Endodermal cell (in vitro differentiated cells): ENCODE measurements at places on chromosomes 1 and 21.

DNA sequence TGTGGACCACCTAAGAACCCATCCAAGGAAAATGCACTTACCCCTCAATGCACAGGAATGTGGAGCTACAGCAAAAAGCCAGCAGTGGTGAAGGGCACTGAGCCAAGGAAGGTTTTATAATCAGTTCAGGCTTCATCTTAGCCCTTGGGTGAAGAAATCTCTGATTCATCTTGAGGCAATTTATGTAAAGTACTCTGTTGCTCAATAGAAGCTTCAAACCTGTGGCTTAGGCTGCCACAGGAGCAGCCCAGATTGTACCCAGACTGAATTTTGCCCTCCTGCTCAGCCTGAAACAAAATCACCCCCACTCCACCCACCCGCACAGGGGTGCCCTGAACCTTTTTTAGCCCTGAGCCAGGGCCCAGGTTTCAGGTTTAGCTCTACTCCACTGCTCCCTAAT lies at the start of gene S100A12:
Gene S100A12, minus strand, starts transcription at position 111 of the 400 bp plus-strand sequence. CDS start 1,029 bp downstream, outside the sequence.
- H3K4me3 ChIP-seq = no peak within 1 kb of the TSS
- DNase-seq = peak; percentile 29
- no peaks in the 10 kb centered on the region for H3K4me1 ChIP-seq
- no peak within 1 kb of the TSS for H3K27ac ChIP-seq

- H3K27ac ChIP-seq = no peak within 1 kb of the TSS
- no peaks in the 10 kb centered on the region for H3K27me3 ChIP-seq
- no peaks in the 10 kb centered on the region for H3K36me3 ChIP-seq
- DNase-seq = peak; percentile 48
Measured at GRCh38 chr1:119768778-119769177, at the start of gene HMGCS2. HMGCS2 (minus strand) TSS chr1:119768905; CDS start chr1:119768844, 61 bp downstream.

DNA sequence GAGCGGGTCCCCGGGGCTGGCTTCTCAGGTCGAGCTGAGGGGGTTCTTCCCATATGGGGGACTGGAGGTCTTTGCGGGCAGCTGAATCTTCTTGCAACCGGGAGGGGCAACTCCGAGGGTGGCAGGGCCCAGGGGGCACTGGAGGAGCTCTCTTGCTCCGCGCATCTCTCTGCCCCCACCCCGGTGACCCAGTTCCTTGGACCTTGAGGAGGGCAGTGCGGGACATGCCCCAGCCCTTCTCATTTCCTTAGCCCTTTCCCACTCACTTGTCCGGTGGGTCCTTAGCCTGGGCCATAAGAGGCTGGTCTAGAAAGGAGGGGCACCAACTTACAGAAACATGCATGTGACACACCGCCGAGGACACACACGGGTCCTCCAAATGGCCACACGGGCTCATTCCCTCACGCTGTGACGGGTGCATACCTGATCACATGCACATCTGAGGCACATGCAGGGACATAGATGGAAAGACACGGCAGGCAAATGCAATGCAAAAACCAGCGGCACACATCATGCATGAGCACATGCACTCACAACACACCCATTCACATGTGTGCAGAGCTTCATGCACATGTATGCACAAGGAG lies 630 bp downstream of the HPCA start:
- H3K36me3 ChIP-seq = no peaks in the 10 kb centered on the region
- no peaks in the 10 kb centered on the region for H3K4me1 ChIP-seq
- DNase-seq = no peak
- no peak overlapping the region for H3K4me3 ChIP-seq

GRCh38 chr1:6491966-6492365 lies 499 bp upstream of the PLEKHG5 start:
- H3K4me1 ChIP-seq = peaks cover 2% of the 10 kb centered on the region
- no peaks in the 10 kb centered on the region for H3K36me3 ChIP-seq
- peaks cover 15% of the 10 kb centered on the region for H3K27me3 ChIP-seq

- peak overlapping the region; percentile 80 for H3K4me3 ChIP-seq
- DNase-seq = peak; percentile 82
- H3K27me3 ChIP-seq = peaks cover 68% of the 10 kb centered on the region
- no peaks in the 10 kb centered on the region for H3K36me3 ChIP-seq
- no peak overlapping the region for H3K27ac ChIP-seq
- no peaks in the 10 kb centered on the region for H3K4me1 ChIP-seq
Measured at GRCh38 chr1:86155051-86155806, 1.3 kb downstream of the COL24A1 start.

GRCh38 chr1:197763769-197764168 lies 11.5 kb downstream of the DENND1B start:
- no peak overlapping the region for H3K4me3 ChIP-seq
- H3K27me3 ChIP-seq = no peaks in the 10 kb centered on the region
- H3K27ac ChIP-seq = no peak overlapping the region
- no peaks in the 10 kb centered on the region for H3K36me3 ChIP-seq

DNA sequence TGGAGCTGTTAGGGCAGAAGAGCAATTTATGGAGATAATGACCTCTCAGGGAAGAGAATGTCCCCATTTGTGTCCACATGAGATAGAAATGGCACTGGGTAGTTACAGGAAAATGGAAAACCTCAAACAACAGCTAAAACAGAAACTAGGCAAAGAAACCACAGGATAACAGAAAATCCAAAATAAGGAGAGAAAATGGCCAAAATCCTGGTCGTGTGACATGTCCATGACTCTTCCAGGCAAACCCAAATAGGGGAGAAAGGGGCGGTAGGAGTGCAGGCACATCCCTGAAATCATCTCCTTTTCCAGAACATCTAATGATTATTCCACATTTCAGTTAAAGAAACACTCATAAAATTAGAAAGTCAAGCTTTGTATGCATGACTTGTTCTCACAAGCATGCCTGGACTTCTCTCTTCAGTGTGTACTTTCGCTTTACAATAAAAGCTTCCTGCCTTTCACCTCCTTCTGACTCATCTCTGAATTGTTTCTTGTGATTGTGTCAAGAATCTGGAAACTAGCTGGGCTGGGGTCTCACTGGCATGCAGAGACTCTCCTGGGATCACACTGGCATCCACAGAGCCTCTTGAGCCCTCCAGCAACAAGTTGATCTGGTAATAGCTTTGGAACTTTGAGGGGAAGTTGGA lies 171.4 kb upstream of the ZP4 start:
- no peak overlapping the region for H3K4me3 ChIP-seq
- no peaks in the 10 kb centered on the region for H3K4me1 ChIP-seq
- no peaks in the 10 kb centered on the region for H3K27me3 ChIP-seq
- DNase-seq = no peak
- no peak overlapping the region for H3K27ac ChIP-seq
- H3K36me3 ChIP-seq = no peaks in the 10 kb centered on the region

DNA sequence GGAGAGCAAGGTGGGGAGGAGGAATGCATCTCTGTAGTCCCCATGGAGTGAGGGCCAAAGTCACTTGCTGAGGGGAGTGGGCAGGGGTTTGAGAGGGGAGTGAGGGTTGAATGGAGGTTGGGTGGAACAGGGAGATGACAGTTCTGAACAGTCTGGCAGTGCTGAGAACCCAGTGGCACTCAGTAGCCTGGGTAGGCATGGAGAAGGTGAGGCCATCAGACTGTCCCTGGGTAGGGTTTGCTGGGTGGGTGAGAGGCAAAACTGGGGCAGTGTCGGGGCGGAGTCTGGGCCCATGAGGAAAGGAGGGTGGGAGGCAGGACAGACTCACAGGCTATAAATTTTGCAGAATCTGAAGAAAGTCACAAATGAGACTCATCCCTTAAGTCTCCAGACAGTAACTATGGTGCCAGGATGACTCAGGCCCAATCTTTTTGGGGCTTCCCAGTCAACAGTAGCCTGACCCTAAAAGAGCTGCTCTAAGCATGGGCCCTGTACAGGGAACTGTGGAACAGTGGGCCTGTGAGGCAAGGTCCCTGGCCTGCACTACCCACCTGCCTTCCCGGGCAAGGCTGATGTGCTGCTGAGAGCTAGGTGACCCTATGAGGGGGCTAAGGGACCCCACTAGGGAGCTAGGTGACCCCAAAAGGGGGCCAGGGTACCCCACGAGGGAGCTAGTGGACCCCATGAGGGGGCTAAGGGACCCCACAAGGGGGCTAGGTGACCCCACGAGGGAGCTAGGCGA lies 51.0 kb upstream of the DMRTB1 start:
- no peak overlapping the region for H3K4me3 ChIP-seq
- H3K4me1 ChIP-seq = peaks cover 14% of the 10 kb centered on the region
- H3K27ac ChIP-seq = no peak overlapping the region
- H3K27me3 ChIP-seq = no peaks in the 10 kb centered on the region

GRCh38 chr1:54229281-54229891 lies 29.4 kb downstream of the MRPL37 start:
- H3K27me3 ChIP-seq = no peaks in the 10 kb centered on the region
- H3K4me3 ChIP-seq = no peak overlapping the region
- H3K36me3 ChIP-seq = peaks cover 72% of the 10 kb centered on the region
- H3K27ac ChIP-seq = no peak overlapping the region

- H3K4me3 ChIP-seq = no peak overlapping the region
- H3K27me3 ChIP-seq = no peaks in the 10 kb centered on the region
- H3K4me1 ChIP-seq = peaks cover 5% of the 10 kb centered on the region
- no peak overlapping the region for H3K27ac ChIP-seq
- no peak for DNase-seq
- no peaks in the 10 kb centered on the region for H3K36me3 ChIP-seq
Measured at GRCh38 chr1:218462116-218462515, 117.0 kb downstream of the TGFB2 start.

DNA sequence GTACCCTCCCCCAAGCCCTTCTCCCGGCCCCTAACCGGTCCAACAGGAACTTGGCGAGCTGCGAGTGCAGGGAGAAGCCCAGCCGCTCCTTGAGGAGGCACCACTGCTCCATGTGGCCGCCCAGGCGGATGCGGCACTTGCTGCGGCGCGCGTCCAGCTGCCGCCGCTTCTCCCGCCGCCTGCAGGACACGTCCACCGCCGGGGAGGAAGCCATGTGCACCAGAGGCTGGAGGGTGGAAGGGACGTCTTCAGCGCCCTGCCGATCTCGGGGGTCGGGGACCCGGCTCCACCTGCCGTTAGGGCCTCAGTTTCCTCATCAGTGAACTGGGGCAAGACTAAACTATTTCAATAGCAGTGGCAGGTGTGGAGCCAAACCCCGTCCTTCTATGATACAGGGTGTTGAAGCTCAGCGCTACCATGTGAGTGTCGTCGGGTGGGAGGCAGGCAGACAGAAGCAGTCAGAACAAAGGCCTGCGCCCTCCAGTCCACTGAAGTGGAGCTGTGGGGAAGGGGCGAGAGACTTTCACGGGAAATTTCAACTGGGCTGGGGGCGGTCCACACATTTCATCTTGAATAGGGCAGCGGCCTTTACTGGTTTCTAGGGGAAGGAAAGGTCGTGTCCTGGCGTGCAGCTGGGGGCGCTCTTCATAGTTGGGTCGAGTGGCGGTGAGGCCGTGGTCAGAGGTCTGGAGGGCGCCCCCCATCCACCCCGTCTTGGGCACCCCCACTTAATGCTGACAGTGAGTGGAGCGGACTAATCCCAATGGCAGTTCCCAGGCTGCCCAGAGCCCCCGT lies 592 bp downstream of the ZNF692 start:
- H3K27ac ChIP-seq = peak overlapping the region; percentile 60
- H3K4me3 ChIP-seq = peak overlapping the region; percentile 84
- H3K36me3 ChIP-seq = peaks cover 25% of the 10 kb centered on the region
- DNase-seq = peak; percentile 93

DNA sequence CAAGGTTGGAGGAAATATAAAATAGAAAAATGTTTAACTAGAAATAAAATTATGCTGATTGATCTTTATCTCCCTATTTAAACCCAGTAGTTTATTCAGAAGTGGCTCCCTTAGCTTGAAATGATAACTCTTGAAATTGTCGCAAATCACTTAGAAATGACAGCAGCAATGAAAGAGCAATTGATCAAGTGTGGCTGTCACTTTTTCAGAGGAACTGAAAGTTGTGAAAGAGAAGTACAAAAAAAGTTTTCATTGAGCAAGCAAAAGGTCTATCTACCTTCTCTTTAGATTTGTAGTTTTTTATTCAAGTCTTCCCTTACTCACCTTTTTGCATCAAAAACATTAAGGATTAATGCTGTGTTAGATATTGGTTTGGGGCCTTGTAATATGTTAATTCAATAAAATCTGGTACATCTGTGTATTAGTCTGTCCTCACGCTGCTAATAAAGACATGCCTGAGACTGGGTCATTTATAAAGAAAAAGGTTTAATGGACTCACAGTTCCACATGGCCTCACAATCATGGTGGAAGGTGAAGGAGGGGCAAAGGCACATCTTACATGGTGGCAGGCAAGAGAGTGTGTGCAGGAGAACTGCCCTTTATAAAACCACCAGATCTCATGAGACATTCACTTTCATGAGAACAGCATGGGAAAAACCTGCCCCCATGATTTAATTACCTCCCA lies 48.3 kb downstream of the LRRC8C start:
- no peaks in the 10 kb centered on the region for H3K36me3 ChIP-seq
- H3K27ac ChIP-seq = no peak overlapping the region
- DNase-seq = no peak
- no peak overlapping the region for H3K4me3 ChIP-seq
- no peaks in the 10 kb centered on the region for H3K4me1 ChIP-seq

GRCh38 chr1:8886589-8886988 lies 8.1 kb upstream of the ENO1 start:
- no peaks in the 10 kb centered on the region for H3K36me3 ChIP-seq
- no peaks in the 10 kb centered on the region for H3K27me3 ChIP-seq
- no peak overlapping the region for H3K4me3 ChIP-seq
- no peak for DNase-seq
- no peaks in the 10 kb centered on the region for H3K4me1 ChIP-seq

DNA sequence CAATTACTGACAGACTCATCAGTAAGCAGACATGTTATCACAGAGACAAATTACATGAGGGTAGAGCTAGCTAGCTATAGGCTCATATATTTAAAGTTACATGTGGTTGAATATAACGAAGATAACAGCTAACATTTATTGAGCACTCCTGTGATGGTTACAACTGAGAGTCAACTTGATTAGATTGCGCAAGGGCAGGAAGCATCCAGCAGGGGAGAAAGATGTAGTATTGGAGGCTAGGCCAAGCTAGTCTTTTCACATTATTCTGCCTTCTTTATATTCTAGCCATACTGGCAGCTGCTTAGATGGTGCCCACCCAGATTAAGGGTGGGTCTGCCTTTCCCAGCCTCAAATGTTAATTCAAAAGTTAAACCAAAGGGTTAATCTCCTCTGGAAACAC lies 37.1 kb downstream of the PIGK start:
- H3K4me1 ChIP-seq = peaks cover 4% of the 10 kb centered on the region
- H3K4me3 ChIP-seq = peak overlapping the region; percentile 41
- H3K36me3 ChIP-seq = no peaks in the 10 kb centered on the region
- no peaks in the 10 kb centered on the region for H3K27me3 ChIP-seq
- DNase-seq = no peak

GRCh38 chr1:2785631-2786328 lies 15.7 kb downstream of the TTC34 start:
- no peak overlapping the region for H3K4me3 ChIP-seq
- DNase-seq = peak; percentile 18
- no peaks in the 10 kb centered on the region for H3K27me3 ChIP-seq
- H3K36me3 ChIP-seq = no peaks in the 10 kb centered on the region
- no peak overlapping the region for H3K27ac ChIP-seq
- H3K4me1 ChIP-seq = no peaks in the 10 kb centered on the region
